Motor neuron (in vitro differentiated cells): ENCODE measurements at places on chromosomes 6 and 20. TPM values are rescaled to one million over a fixed set of nuclear protein-coding genes. Genes with fewer than 3 reads are reported as not detected.
A peak's percentile ranks its signal among the peaks of the same experiment; 100 is the strongest.

DNA sequence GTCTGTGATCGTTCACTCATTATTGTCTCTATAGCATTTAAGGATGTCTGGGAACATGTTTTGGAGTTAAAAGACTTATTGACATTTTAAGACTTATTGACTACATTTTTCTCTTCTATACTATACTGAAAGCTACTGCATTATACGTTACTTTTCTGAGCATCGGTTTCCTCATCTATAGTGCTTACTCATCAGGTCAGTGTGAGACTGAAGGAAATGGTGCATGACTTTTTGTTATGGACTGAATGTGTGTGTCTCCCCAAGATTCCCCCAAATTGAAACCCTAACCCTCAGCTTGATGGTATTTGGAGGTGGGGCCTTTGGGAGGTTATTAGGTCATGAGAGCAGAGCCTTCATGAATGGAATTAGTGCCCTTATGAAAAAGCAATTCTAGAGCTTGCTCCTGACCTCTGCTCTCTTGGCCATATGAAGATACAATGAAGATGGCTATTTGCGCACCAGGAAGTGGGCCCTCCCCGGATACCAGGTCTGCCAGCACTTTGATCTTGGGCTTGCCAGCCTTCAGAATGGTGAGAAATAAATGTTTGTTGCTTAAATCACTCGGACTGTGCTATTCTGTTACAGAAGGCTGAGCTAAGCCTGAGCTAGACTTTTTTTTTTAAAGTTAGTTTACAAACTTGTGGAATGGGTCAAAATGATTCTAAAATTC lies 243.7 kb upstream of the RREB1 start:
- no peak for ATAC-seq

Gene PNPLA1
- total RNA-seq = 0.26 and 0.56 TPM in 2 replicates

DNA sequence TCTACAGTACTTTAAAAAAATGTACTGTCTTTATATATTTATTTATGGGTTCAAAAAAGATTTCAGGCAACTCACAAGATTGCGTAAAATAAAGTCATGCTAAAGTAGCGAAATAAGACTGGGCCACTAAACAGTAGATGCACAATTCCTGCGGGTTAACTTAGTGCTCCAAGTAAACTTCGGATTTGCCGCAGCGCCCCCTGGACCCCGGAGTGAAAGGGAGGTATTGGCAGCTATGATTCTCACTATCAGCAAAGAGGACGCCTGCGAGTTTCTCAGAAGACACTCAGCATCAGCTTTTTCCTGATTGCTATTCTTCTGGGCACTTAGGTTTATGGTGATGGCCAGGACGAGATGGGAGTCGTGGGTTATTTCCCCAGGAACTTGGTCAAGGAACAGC lies 1.4 kb downstream of the OTOR start:
- ATAC-seq = no peak

GRCh38 chr6:158219228-158219627 lies 51.1 kb downstream of the GTF2H5 start:
- ATAC-seq = no peak

Gene TMC2
- total RNA-seq = 0.14 and 0.37 TPM in 2 replicates

GRCh38 chr6:105644073-105644489 lies 241.2 kb upstream of the PREP start:
- no peak for ATAC-seq

DNA sequence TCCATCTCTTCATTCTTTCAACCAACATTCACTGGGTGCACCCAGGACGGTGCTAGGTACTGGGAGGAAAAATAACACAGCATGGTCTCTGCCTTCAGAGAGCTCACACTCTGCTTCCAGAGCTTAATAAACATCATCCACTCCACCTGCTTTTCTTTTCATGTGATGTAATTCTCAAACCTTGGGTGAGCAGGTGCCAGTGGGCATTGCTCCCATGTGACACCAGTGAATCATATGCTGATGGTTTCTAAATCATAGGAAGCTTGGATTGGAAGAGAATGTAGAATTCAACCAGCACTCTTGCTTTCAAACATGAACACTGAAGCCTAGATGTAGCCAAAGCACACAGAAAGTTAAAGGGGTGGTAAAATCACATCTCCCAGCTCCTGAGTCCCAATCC lies 189.8 kb downstream of the FOXA2 start:
- no peak for ATAC-seq

Gene CLVS2
- total RNA-seq = 8.4 and 10.0 TPM in 2 replicates

DNA sequence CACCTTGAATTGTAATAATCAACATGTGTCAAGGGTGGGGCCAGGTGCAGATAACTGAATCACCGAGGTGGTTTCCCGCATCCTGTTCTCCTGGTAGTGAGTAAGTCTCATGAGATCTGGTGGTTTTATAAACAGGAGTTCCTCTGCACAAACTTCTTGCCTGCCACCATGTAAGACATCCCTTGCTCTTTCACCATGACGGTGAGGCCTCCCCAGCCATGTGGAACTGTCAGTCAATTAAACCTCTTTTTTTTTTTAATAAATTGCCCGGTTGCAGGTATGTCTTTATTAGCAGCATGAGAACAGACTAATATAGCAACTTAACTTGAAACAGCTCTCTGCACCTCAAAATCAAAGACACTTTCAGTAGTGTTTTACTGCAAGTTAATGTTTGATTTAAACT lies 121.6 kb downstream of the OGFRL1 start:
- ATAC-seq = no peak

- no peak for ATAC-seq
These were observed 220.5 kb upstream of the PMEPA1 start for GRCh38 chr20:57930351-57930750.

Gene ELOVL4
- 19.0 and 21.4 TPM in 2 replicates for total RNA-seq

GRCh38 chr6:152341596-152341995 lies 295.6 kb downstream of the SYNE1 start:
- ATAC-seq = no peak

Gene SOX12
- 19.7 and 19.9 TPM in 2 replicates for total RNA-seq

GRCh38 chr20:18087054-18087453 lies 29.3 kb upstream of the OVOL2 start:
- no peak for ATAC-seq

DNA sequence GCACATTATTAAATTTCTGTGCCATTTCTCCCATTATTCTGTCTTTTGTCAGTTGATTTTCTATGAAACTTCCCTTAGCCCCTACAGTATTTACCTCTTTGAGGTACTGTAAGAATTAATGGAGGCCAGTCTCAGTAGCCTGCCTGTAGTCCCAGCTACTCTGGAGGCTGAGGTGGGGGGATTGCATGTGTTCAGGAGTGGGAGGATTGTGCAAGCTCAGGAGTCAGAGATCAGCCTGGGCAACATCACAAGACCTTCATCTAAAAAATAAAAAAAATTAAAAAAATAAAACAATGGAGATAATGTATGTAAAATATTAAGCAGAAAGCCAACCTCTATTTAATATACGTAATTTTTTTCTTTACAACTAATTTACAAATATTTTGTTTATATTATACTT lies 77.8 kb downstream of the OR2B2 start:
- ATAC-seq = no peak

- no peak for ATAC-seq
These were observed 150.7 kb upstream of the SGK1 start for GRCh38 chr6:134468633-134469032.

DNA sequence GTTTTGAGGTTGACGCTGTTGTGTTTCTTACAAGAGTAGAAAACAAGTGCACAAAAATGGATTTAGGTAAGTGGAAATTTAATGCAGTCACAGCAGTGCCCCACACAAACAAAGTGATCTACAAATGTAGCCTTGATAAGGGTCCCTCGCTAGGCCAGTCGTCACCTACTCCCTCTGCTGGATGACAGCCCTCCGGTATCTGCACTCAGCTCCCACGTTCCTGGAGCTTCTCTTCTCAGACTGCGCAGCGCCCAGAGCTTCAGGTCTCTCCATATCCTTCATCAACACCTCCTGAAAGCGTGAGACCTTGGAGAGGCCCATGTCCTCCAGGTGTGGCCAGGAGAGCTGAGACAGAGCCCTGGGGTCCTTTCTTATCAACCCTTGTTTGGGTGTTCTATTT lies 58.3 kb upstream of the MAP3K4 start:
- no peak for ATAC-seq

DNA sequence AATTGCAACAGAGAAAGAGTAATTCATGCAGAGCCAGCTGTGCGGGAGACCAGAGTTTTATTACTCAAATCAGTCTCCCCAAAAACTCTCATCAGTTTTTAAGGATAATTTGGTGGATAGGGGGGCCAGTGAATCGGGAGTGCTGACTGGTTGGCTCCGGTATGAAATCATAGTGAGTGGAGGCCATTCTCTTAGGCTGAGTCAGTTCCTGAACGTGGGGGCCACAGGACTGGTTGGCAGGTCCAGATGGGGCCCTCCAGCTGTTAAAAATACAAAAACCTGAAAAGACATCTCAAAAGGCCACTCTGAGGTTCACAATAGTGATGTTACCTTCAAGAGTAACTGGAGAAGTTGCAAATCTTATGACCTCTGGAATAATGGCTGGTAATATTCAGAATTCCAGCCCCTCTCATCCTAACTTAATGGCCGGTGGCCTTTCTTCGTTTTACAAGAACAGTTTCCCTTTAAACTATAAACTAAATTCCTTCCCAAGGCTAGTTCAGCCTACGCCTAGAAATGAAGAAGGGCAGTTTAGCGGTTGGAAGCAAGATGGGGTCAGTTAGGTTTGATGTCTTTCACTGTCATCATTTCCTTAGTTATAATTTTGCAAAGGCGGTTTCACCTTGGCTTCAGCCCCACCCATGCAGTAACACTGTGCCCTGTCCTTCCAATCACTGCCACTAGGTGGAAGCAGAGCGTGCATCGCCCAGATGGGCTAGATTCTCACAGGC lies 6.8 kb upstream of the MICA start:
- ATAC-seq = peak; percentile 44

Gene PREX1
- 38.4 and 41.1 TPM in 2 replicates for total RNA-seq

Gene PLCB4
- 15.5 and 22.2 TPM in 2 replicates for total RNA-seq

Gene BPIFB1
- total RNA-seq = 0.69 TPM in 1 of 2 replicates, not detected in the other

Gene LAMA4
- 475 and 514 TPM in 2 replicates for total RNA-seq
